Adrenal gland (tissue), 19 donors: ENCODE measurements at places on chromosomes 12 and 14.

DNA sequence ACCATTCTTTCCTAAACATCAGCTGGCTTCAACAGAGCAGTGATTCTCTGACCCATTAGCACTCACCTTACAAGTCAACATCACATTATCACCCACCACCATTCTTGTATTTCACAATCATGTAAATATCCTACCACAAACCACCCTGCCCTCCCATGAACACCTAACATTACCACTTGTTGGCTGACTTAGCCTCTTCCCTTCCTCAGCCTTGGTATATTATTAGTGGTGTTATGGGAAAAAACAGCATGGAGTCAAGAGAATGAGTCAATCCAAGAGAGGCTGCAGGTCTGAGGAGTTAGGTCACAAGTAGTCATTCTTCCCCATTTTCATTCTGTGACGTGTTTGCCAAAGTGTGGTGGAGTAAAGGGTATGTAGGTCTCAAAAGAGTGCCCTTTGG lies 22.3 kb upstream of the MGP start:
- peaks cover 18% of the 10 kb centered on the region for H3K4me1 ChIP-seq
- no peaks in the 10 kb centered on the region for H3K36me3 ChIP-seq
- no peaks in the 10 kb centered on the region for H3K27me3 ChIP-seq
- DNase-seq: no peak
- H3K27ac ChIP-seq: no peak overlapping the region

DNA sequence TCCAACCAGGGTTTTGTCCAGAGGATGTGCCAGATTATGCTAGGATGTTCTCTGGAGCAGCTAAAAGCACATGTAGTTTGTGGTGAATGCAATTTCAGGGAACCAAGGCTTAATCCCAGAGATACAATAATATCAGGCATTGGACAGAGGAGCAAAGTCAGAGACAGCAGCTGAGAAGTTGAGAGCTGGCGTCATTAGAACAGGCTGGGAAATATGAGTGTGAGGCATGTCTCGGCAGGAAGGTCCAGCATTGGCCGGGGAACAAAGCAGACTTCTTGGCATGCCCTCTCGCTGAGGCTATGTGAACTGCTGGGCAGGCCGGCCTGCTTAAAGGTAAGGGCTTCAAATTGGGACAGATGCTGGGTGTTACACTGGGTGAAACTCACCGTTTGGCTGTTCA lies 125.4 kb downstream of the CAND1 start:
- H3K27ac ChIP-seq: no peak overlapping the region
- no peak overlapping the region for H3K4me3 ChIP-seq
- no peaks in the 10 kb centered on the region for H3K4me1 ChIP-seq
- DNase-seq: peak; percentile 75
- no peaks in the 10 kb centered on the region for H3K36me3 ChIP-seq

- no peaks in the 10 kb centered on the region for H3K27me3 ChIP-seq
- DNase-seq: no peak
- no peaks in the 10 kb centered on the region for H3K36me3 ChIP-seq
- H3K4me1 ChIP-seq: peaks cover 4% of the 10 kb centered on the region
Measured at GRCh38 chr14:24674204-24674970, 40.4 kb upstream of the GZMB start.

GRCh38 chr12:44375694-44376093 lies 500.4 kb downstream of the NELL2 start:
- no peaks in the 10 kb centered on the region for H3K27me3 ChIP-seq
- H3K4me1 ChIP-seq: no peaks in the 10 kb centered on the region
- no peak for DNase-seq

- H3K36me3 ChIP-seq: no peaks in the 10 kb centered on the region
- H3K4me1 ChIP-seq: no peaks in the 10 kb centered on the region
- H3K27me3 ChIP-seq: no peaks in the 10 kb centered on the region
- no peak overlapping the region for H3K4me3 ChIP-seq
Measured at GRCh38 chr12:70719672-70720420, 82.6 kb upstream of the PTPRB start.

DNA sequence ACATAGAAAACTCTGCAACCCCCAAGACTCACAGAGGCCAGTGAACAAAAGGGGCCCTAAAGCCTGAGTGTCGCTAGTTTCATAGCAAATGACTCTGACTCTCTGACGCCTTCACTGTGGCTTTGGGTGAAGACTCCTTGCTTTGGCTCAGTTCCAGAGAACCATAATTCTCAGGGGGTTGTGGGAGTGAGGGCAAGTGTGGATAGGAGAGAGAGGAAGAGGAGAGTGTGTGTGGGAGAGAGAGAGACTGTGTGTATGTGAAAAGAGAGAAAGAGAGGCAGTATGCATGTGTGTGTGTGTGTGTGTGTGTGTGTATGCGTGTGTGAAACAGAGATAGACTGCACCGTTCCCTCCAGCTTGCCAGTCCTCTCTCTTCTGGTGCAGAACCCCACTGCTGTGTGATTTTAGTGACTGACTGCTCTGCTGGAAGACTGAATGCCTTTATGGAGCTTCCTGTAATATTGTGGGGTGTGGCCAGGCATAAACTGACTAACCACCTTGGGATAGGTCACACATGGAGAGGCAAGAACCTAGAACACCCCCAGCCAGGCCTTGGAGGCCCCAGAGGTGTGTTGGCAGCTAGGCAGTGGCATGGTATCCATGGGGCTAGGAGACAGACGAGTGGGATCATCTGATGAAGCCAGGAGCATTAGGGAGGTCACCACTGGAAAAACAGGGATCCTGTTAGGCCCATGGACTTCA lies 45.9 kb upstream of the STXBP6 start:
- H3K4me1 ChIP-seq: no peaks in the 10 kb centered on the region
- H3K36me3 ChIP-seq: no peaks in the 10 kb centered on the region
- no peak for DNase-seq
- no peak overlapping the region for H3K27ac ChIP-seq
- no peak overlapping the region for H3K4me3 ChIP-seq

- H3K27me3 ChIP-seq: no peaks in the 10 kb centered on the region
- peak overlapping the region; percentile 34 for H3K27ac ChIP-seq
- H3K4me1 ChIP-seq: peaks cover 5% of the 10 kb centered on the region
- no peak for DNase-seq
Measured at GRCh38 chr14:55117803-55118441, 11.1 kb upstream of the LGALS3 start.
